ENCODE measurements at places on chromosomes 6 and 20. TPM values are rescaled to one million over a fixed set of nuclear protein-coding genes. Genes with fewer than 3 reads are reported as not detected.

DNA sequence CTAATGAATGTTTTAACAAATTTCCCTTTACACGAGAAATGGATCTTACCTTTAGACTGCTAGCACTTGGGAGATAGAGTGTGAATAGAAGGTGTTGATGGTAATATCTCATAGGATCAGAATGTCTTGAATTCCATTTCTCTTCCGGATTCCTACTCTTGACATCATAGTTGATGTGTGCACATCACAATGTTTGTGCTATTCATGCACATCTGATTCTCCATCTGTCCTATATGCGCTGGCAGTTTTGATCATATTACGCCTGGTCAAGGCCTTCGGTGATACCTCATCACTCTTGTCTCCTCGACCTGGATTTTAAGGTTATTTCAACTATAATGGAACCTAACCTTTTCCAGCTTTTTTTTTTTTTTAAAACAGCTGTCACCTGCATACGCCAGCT is 16.8 kb upstream of the ACAT2 start:
- DNase-seq, result no peak

Gene NNAT
- not detected for polyA plus RNA-seq

DNA sequence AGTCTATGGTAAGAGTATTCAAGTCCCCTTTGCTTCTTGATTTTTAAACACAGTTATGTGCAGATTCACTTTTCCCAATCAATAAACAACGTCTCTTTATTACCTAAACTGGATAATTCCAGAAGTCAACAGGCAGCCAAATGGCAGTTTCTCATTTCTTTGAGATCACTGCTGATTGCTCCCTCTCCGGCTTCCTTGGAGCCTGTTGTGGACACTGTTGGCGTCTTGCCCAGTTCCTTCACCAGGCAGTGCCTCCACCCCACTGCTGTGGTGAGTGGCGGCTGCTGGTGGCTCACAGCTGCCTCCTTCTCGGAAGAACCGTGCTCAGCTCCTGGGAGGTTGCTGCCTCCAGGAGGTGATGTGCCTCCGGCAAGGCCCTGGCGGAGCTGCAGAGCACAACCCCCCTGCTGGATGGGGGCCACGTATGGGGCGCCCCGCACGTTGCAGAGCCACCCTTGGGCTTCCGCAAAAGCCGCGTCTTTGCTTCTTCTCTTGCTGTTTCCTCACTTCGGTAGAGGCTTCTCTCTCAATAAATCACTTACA is 105.1 kb upstream of the CNKSR3 start:
- DNase-seq, result no peak

GRCh38 chr20:57610261-57610952 is 9.8 kb downstream of the ZBP1 start:
- no peak for DNase-seq

GRCh38 chr6:123636782-123637181 is at the start of gene TRDN:
Gene TRDN (minus strand): TSS chr6:123636950. CDS start chr6:123636775, 175 bp downstream.
- DNase-seq, result no peak

Gene KHDC1L
- polyA plus RNA-seq, result not detected

GRCh38 chr6:134609716-134610261 is 291.9 kb upstream of the SGK1 start:
- DNase-seq, result no peak

DNA sequence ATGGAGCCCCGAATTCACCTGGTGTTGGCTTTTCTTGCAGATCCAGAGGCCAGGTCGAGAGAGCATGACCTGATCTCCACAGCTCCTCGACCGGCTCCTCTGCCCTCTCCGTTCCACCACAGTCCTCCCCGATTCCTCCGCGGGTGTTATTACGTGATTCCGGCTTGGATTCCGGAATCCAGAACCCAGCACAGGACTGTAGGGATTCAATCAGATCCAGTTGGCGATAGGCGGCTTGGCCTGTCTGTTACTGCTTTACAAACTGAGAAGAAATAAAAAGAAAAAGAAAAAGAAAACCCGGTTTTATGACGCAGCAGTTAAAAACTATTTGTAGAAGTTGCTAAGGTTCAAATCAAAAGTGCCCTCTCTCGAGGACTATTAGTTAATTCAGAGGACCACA is 222.7 kb downstream of the EYA2 start:
- DNase-seq, result no peak

DNA sequence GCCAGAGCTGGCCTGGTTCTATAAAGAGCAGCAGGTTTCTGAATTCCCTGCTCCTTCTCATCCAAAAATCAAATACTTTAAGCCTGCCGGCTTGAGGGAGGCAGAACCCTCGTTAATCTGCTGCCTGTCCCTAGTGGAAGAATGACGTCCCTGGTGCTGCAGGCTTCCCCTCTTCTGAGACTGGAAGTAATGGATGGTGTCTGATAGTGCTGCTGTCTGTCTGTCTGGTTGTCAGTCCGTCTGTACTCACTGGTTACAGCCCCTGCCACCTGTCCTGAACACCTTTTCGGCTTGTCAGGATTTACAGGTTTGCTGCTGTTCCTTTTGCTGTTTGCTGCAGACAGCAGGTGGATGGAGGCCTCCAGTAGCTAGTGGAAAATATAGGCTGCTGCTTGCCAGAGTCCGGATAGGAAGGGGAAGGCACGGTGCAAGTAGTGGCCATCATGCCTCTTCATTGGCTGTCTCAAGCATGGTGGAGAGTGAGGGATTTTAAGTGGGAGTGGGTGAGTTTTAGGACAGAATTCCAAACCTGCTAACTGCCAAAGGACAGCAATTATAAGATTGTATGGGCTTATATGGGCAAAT is 2.5 kb downstream of the RIMS1 start:
- DNase-seq, result no peak

GRCh38 chr6:114712129-114712662 is 369.4 kb upstream of the HS3ST5 start:
- no peak for DNase-seq

GRCh38 chr6:4299476-4299875 is 164.1 kb upstream of the ECI2 start:
- DNase-seq, result no peak

DNA sequence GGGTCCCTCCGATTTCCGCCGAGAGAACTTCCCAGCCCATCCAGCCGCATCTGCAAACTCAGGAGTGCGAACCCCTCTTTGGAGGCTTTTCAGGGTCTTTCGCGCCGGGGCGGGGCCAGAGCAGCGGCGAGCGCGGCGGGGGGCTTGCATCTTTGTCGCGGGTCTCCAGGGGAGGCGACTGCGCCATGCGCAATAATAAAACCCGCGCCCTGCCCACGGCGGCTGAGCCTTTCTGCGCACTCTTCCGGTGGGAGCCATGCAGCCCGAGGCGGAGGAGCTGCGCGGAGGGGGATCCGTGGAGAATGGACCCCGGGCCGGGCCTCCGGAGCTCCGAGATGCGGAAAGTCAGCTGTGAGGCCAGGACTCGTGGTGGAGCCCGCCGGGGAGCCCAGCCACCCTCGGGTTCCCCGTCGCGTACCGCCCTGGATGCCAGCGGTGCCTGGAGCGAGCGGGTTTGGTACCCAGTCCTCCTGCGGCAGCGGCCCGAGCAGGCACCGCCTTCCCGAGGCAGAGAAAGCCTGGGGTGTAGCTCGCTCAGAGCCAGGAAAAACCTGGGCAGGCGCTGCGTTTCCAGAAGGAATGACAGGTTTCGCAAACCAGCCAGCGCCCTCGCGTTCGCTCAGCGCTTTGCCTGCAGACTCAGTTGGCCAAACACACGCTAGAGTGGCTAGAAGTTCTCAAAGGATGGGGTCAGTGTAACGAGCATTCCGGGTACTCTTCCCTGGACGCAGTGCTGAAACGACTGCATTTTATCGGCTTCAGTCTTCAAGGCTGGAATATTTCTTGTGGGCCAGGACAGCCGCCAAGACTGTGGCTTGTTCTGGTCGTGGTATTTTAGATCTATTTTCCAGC is 1.2 kb downstream of the AKAP12 start:
- no peak for DNase-seq

GRCh38 chr6:35569011-35569461 is 56.3 kb upstream of the TULP1 start:
- DNase-seq, result peak; percentile 10

DNA sequence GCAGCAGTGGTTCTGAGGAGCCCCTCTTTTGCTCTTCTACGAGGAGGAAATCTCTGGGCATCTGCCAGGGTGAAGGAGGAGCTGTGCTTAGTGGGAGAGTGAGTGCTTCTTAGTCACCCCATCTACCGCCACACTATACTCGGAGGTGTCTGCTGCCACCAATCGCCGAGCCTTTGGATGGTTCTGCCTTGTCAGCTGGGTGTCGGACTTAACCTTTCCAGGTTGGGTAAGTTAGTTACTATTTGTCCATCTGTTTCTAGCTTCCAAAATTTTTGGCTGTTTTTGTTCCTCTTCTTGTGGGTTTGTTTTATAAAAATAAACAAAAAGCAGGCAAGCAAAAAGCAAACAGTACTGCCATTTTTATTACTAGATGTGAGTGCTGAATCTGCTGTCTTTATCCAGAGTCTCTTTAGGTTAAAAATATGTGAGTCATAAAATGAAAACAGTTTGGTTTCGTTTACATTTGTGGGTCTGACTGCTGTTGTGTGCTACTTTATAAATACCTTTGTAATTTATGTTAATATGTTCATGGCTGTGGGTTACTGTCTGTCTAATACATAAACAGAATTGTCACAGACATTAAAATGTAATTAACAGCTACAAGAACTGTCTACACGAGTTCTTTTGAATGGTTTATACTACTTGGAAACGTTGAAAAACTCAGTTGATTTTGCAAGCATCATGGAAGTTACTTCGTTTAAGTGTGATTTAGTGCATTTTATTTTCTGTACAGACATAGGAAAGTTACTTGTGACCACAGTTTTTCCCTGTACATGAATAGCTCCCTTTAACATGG is 89.2 kb downstream of the ARID1B start:
- DNase-seq, result no peak

DNA sequence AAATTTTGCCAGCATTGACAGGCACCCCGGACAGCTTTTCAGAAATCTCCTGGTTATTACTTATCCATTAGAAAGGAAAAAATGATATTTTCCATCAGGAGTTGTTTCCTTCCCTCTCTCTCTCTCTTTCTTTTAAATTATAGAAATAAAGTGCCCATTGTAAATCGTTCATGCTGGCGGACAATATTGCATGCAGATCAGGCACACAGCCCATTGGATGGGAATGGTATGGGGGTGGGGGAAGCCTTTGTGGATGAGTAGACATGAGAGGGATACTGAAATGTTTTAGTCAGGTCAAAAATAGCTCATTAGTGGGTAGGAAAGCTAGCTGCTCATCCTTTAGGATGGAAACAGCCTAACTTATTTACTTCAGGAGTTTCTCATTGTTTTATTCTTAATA is 764.9 kb upstream of the MMS22L start:
- no peak for DNase-seq

- DNase-seq, result no peak
These were observed 179.0 kb upstream of the CST7 start for GRCh38 chr20:24769878-24770627.

DNA sequence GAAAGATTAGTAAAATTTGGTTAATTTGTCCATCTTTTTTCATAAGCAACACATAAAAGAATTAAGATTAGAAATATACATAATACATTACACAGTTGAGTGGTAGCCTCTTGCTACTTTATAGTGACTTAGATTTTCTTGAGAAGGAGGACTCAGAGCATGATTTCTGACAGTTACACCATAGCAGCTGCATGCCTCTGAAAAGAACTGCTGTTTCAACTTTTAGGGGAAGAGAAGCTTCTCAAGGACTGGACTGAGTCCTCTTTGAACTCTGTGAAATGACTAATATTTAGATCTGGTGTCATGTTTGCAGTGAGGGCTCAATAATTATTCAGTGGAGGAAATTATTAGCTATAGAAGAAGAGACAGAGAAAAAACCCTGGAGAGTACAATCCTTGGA is 272.5 kb downstream of the BTBD9 start:
- DNase-seq, result no peak

Gene MKKS
- 26.8 TPM for polyA plus RNA-seq

Gene CLDN20
- not detected for polyA plus RNA-seq

DNA sequence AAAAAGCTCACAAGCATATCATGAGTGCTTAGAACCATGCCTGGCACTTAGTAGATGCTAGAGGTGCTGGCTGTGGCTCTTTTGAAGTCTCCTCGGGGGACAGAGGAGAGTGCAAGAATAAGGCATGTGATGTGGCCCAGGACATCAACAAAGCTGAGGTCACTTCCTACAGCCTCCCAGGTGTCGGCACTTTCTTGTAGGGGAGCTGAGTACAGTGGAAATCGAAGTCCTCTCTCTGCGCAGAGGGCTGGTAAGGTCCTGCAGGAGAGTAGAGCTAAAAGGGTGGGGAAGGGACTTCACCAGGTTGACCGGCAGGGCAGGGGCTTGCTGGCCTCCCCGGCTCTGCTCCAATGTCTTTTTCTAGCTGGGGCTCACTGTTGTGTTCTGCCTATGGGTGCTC is 11.2 kb downstream of the SLC13A3 start:
- no peak for DNase-seq

Gene HLA-DOA
- 5.2 TPM for polyA plus RNA-seq

Gene SLC17A9
- 2.0 TPM for polyA plus RNA-seq
